ENCODE measurements at places on chromosomes 2 and 18. TPM values are rescaled to one million over a fixed set of nuclear protein-coding genes. Genes with fewer than 3 reads are reported as not detected.

Gene RFTN2
- not detected for total RNA-seq

Gene CCDC148
- 0.14 TPM for total RNA-seq

Gene SAG
- total RNA-seq: not detected

Gene PAX8
- total RNA-seq: 0.60 TPM

Gene MYL12B
- 480 TPM for total RNA-seq

Gene ARHGEF33
- total RNA-seq: 0.14 TPM

Gene LRRTM1
- total RNA-seq: not detected

Gene ALK
- total RNA-seq: not detected

Gene OSGEPL1
- total RNA-seq: 12.4 TPM

Gene ZNF521
- total RNA-seq: 0.21 TPM

Gene UPP2
- not detected for total RNA-seq

Gene APOB
- not detected for total RNA-seq

Gene DPY30
- 97.3 TPM for total RNA-seq

Gene FBLN7
- total RNA-seq: not detected

Gene APCDD1
- total RNA-seq: 0.35 TPM

Gene LINC00305
- not detected for total RNA-seq

Gene PEX13
- total RNA-seq: 54.6 TPM

Gene TFCP2L1
- total RNA-seq: 12.9 TPM

Gene NOL4
- total RNA-seq: not detected

Gene SRD5A2
- total RNA-seq: not detected

Gene ADRA2B
- total RNA-seq: not detected

Gene SERPINB2
- 205 TPM for total RNA-seq

Gene NAT8
- total RNA-seq: not detected

Gene HOXD8
- total RNA-seq: not detected

Gene SERPINB7
- total RNA-seq: 59.1 TPM

Gene C18orf54
- total RNA-seq: 5.4 TPM

Gene SERPINB11
- total RNA-seq: 0.35 TPM

Gene HDLBP
- total RNA-seq: 418 TPM
